ENCODE measurements at places on chromosomes 11 and 22.

DNA sequence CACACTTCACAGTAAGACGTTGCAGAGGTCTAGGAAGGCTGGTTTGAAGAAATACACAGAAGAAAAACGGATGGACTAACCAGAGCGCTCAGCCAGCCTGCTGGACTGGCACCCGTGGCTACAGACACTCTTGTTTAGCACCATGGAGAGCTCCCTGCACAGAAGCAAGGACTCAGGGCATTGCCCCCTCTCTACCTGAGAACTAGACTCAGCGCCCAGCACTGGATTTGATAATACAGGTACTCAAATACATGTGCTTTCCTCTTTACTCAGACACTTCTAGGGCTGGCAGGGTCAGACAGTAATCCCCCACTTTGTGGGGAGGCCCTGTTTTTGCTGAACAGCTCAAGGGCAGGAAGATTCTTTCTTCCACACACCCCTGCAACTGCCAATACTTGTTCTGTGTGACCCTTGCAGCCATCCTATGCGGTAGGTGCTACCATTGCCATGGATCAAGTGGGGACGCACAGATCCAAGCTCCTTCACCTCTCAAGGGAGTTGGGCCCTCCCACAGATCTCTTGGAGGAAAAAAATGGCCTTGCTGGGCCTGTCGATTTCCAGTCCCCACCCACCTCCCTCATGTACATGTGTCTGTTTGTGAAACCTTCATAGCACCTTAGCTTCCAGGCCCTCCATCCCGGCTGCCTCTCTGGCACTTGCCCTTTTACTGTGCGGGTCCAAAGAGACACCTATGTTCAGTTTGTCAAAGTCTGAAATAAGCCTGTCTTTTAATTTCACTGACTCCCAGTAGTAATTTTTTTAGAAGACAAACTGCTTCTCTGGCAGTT is 5.1 kb upstream of the P2RX6 start:
- no peak for DNase-seq
- H3K4me1 ChIP-seq: peaks cover 5% of the 10 kb centered on the region
- no peak overlapping the region for H3K27ac ChIP-seq
- no peak overlapping the region for H3K4me3 ChIP-seq

DNA sequence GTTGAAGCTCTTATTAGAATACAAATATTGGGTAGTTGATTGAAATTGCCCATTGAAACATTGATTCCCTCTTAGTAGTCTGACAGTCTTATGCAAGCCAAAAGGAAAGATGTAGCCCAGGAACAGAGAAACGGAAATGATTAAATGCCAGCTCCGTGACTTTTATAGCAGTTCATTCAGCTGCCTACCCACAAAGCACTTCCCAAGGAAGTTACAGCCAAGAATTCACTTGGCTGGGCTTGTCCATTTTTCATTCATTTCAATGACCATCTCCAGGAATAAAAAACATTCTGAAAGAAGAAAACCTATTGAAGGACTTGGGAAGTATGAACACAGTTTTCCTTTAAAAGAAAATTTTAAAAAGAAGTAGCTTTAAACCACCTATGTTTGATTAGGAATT is 62.0 kb downstream of the NCAM1 start:
- no peaks in the 10 kb centered on the region for H3K27me3 ChIP-seq
- no peak overlapping the region for H3K4me3 ChIP-seq
- no peaks in the 10 kb centered on the region for H3K4me1 ChIP-seq
- no peak overlapping the region for H3K27ac ChIP-seq

DNA sequence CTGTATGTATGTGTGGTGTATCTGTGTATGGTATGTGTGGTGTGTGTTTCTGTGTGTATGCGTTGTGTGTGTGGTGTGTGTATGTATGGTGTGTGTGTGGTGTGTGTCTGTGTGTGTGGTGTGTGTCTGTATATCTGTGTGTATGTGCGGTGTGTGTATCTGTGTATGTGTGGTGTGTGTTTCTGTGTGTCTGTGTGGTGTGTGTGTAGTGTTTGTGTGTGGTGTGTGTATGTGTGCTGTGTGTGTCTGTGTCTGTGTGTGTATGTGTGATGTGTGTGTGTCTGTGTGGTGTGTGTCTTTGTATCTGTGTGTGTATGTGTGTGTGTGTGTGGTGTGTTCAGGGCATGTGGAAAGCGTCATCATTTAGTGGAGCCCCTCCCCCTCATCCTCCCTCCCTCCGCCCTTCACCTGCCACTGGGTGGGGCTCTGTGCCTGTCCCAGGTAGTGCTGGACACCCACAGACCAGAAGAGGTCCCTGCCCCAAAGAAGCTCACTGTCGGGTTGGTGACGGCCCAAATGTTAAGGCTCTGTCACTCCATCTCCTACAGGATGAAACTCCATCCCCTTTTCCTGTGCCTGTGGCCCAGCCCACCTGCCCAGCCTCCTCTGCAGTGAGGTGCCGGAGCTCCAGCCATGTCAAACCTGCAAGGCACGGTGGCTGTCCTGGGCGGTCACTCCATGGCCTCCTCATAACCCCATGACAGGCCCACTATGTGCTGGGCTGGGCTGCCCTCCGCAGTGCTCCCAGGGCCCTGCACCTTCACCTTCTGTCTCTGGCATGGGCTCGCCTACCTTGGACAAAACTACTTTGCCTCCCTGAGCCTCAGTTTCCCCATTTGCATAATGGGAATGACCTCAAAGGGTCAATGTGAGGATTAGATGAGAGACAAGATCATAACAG is 23.4 kb upstream of the SHISAL1 start:
- H3K27ac ChIP-seq: no peak overlapping the region
- no peak for DNase-seq
- H3K36me3 ChIP-seq: no peaks in the 10 kb centered on the region
- no peaks in the 10 kb centered on the region for H3K27me3 ChIP-seq
- no peak overlapping the region for H3K4me3 ChIP-seq
- no peaks in the 10 kb centered on the region for H3K4me1 ChIP-seq

DNA sequence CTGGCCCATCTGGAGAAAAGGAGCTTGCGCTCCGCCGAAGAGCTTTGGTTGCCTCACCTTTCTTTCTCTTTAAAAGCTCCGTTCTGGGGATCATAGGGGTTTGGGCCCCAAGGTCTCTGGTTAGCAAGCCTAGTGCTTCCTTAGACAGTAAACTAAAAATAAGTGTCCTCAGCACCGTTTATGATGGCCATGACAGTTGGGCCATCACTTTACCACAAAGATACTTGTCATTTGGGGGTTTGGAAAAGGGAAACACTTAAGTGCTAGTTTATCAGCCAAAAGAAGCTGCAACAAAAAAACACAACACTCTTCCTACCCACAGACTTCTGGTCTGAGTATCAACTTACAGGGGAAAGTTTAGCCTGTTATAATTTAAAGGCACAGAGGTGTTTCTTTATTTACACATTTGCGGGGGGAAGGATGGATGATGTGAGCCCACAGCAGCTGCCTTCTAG is 88.4 kb upstream of the CD44 start:
- H3K27me3 ChIP-seq: no peaks in the 10 kb centered on the region
- no peaks in the 10 kb centered on the region for H3K4me1 ChIP-seq
- no peak overlapping the region for H3K4me3 ChIP-seq
- H3K27ac ChIP-seq: no peak overlapping the region
- H3K36me3 ChIP-seq: no peaks in the 10 kb centered on the region

DNA sequence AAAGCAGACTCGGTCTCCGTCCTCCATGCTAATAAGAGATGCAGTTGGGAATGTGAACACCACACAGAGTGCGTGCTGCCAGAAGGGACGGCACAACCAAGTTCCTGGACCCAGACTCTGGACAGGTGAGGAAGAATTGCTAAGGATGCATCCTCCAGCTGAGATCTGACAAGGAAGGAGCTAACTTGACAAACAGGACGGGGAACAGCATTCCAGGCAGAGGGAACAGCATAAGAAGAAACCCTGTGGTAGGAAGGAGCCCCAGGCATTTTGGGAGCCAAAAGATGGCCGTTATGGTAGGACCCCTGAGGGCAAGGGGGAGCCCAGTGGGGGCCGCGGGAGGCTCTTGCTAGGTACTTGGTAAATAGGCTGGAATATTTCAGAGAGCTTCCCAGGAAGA is 6.0 kb downstream of the OSM start:
- H3K27me3 ChIP-seq: no peaks in the 10 kb centered on the region
- no peak for DNase-seq
- no peak overlapping the region for H3K4me3 ChIP-seq
- no peak overlapping the region for H3K27ac ChIP-seq
- no peaks in the 10 kb centered on the region for H3K36me3 ChIP-seq

GRCh38 chr11:132310390-132311375 is 940.3 kb downstream of the NTM start:
- H3K4me1 ChIP-seq: no peaks in the 10 kb centered on the region
- H3K4me3 ChIP-seq: no peak overlapping the region
- no peak for DNase-seq
- H3K36me3 ChIP-seq: no peaks in the 10 kb centered on the region

- no peaks in the 10 kb centered on the region for H3K27me3 ChIP-seq
- no peak overlapping the region for H3K27ac ChIP-seq
- H3K4me3 ChIP-seq: no peak overlapping the region
- no peak for DNase-seq
Measured at GRCh38 chr22:32509045-32509444, 34.4 kb downstream of the FBXO7 start.

DNA sequence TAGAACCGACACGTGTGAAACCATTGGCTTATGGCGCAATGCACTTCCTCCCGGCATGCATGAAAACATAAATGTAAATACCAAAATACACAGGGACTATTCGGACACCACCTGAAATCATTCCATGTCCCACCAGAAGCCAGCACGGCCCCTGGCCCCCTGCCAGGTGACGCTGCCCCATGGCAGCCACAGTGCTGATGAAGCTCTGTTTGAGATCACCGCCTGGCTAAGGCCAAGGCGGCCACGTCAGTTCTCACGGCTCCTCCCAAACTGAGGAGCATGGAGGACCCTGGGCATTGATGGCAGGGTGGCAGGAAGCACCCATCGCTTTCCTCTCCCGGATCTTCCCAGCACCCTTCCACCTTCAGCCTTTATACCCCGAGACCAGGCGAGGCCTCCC is 89.5 kb downstream of the CDKN1C start:
- H3K27me3 ChIP-seq: no peaks in the 10 kb centered on the region
- H3K27ac ChIP-seq: no peak overlapping the region
